Endothelial cell (in vitro differentiated cells): ENCODE measurements at places on chromosomes 12 and 14.

DNA sequence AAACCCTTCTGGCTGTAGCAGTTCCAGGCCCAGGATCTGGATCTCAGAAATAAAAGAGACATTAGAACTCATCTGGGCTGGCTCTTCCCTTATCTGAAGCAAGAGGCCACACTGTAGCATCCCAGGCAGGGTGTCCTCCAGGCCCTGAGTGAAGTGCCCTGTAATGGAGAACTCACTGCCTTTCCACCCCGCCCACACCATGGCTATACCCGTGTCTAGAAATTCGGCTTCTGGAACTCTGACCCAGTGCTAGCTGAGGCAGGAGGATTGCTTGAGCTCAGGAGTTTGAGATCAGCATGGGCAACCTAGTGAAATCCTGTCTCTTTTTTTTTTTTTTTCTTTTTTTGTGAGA is 23.5 kb upstream of the PLEKHG3 start:
- DNase-seq: no peak

DNA sequence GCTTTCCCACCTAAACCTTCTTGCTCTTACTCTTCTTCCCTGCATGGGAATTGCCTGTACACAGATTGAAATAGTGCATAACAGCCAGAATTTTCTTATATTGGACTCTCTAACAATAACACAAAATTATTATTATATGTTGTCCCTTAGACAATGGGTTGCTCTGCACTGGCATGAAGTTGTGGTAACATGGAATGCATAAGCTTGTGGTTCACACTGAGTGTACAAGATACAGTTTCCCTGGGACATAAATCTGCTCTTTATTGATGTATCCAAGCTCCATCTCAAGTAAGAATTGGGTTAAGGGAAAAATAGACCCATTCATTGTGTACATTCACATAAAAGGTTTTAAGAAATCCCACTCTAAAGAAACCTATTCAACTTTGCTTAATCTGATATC is 114.4 kb upstream of the NTF3 start:
- no peak for DNase-seq

DNA sequence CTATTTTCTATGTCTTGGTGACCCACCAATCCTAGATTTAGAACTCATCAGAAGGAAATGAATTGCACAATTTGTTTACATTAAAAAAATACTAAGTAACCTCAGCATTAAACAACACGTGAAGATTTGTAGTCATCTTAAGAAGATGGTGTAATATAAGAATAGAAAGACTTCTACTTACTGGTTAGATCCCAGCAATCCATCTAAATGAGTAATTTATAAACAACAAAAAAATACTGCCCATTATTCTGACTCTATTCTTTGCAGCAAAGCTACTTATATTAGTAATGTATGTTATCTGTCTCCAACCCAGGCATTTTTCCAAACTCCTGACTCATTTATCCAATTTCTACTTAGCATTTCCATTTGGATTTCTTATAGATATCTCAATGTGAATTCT is 67.8 kb downstream of the CD163L1 start:
- DNase-seq: no peak

DNA sequence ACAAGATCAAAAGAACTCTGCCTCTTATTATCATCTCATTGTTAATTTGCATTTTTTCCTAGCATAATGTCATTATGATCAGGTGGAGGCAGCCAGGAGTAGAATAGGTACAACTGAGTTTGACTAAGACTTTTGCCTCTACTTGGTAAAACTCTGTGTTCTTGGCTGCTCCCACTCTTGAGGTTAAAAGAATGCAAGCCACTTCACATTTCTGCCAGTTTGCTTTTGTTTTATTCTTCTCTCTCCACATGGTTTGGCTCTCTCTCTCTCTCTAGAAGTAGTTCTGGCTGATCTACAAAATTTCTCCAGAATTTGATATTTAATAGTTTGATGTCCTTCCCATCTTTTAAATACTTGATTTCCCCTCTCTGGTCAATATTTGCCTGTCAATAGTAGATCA is 170.7 kb upstream of the E2F7 start:
- DNase-seq: no peak

GRCh38 chr12:112810235-112810917 is 18.8 kb downstream of the RPH3A start:
- no peak for DNase-seq

- DNase-seq: no peak
Observed at GRCh38 chr14:77390188-77390587, 13.0 kb downstream of the SAMD15 start.

- DNase-seq: no peak
Observed at GRCh38 chr12:26205298-26205697, 9.9 kb downstream of the SSPN start.

GRCh38 chr12:117517219-117517739 is 155.9 kb upstream of the NOS1 start:
- DNase-seq: no peak

GRCh38 chr14:63513756-63514155 is 29.4 kb downstream of the PPP2R5E start:
- DNase-seq: no peak

DNA sequence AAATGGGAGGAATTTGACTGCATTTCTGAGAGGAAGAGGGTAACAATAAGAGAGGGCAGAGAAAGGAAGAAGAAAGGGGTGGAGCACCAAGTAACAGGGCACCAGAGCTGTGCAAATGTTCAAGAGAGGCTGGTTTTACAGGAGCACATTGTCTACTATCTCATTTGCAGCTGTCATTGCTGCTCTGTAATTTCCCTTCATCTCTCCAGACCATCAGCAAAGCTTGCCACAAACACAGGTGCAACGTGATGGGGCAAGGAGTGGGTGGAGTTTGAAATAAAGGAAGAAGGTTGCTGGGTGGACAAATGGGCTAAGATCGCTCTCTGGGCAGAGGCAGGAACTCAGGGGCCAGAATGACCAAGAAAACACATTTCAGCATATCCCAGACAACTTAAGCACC is 47.9 kb upstream of the PLEKHG6 start:
- DNase-seq: no peak

DNA sequence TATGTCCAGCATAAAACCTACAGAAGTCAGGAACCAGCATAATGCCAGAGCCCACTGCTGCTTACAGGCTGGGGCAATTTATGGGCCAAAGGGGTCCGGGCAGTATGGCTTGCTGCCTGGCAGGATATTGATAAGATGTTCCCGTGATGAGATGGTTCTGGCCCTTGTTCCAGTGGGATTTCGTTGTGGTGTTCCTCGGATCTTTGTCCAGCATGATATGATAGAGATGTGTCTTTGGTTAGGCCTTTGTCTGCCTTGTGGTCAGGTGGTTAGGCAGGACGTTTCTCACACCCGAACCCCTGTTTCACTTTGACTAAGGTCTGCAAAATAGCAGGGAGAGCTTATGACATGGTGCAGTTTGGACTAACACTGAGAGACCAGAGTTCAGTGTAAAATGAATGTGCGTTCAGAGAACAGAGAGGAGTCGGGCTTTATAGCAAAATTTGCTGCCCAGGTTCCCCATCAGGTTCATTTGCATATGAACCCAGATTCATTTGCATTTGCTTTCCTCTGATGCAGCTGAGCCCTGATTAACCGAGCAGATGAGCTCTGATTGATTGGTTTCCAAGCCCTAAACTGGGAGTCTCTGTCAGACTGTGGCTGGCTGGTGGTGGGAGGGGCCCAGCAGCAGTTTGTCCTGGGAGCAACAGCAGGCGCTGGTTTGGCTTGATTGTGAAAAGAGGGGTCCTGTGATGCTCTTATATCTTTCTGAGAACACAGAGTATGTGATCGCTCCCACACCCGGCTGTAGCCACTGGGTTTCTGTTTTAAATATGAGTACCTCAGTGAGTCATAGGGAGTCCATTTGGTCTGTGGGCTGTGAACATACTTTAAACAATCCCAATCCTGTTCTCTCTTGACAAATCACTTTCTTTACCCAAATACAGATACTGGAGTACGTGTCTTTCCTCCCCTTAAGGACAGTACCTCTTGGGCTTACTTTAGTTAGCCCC is 156.3 kb upstream of the PZP start:
- DNase-seq: no peak

- no peak for DNase-seq
Observed at GRCh38 chr12:93673084-93673483, 4.1 kb upstream of the CRADD start.

DNA sequence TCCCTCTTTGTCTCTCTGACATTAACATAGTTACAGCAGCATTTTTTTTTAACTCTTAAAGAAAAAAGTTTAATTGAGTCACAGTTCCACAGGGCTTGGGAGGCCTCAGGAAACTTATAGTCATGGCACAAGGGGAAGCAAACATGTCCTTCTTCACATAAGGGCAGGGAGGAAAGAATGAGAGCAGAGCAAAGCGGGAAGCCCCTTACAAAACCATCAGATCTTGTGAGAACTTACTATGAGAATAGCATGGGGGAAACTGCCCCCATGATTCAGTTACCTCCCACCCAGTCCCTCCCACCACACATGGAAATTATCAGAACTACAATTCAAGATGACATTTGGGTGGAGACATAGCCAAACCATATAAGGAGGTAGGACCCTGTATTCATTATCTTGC is 96.2 kb downstream of the PLBD1 start:
- no peak for DNase-seq

DNA sequence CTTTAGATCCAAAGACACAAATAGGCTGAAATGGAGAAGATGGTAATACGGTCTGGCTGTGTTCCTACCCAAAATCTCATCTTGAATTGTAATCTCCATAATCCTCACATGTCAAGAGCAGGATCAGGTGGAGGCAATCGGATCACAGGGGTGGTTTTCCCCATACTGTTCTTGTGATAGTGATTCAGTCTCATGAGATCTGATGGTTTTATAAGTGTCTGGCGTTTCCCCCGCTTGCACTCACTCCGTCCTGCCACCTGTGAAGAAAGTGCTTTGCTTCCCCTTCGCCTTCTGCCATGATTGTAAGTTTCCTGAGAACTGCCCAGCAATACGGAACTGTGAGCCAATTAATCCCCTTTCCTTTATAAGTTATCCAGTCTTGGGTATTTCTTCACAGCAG is 1795.5 kb upstream of the FLRT2 start:
- DNase-seq: no peak

DNA sequence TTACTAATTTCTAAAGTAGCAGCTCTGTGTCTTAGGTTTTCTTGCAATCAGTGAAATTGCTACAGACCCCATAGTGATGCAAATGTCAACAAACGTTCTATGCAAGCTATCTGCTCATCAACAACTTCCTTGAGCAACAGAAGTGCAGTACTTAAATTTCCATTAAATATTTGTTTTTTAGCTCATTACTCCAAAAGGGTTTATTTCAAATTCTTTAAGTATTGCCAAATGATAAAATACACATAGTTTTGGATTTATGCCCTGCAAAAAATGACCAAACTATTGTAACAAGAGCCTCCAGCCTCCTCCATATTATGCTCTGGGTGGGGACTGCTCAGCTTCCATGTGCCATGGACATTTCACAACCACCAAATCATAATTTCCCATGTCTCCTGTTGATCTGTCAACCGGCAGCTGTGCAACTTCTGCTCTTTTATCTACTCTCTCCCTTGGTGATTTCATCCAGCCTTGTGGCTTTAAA is 4.4 kb downstream of the BDKRB1 start:
- DNase-seq: no peak

- no peak for DNase-seq
Observed at GRCh38 chr14:72755766-72756165, 138.1 kb downstream of the DPF3 start.

- DNase-seq: no peak
Observed at GRCh38 chr12:12592930-12593329, 18.7 kb upstream of the CREBL2 start.

DNA sequence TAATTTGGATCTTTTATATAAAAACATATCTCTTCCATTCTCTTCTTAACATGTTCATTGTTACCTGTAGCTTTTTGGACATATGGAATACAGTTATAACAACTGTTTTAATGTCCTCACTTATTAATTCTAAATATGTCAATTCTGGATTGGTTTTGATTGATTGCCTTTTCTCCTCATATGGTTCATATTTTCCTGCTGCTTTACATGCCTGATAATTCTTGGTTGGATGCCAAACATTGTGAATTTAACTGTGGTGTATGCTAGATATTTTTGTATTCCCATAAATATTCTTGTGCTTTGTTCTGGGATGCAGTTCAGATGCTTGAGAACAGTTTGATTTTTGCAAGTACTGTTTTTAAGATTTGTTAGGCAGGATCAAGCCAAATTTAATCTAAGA is 10.8 kb downstream of the C14orf132 start:
- no peak for DNase-seq

DNA sequence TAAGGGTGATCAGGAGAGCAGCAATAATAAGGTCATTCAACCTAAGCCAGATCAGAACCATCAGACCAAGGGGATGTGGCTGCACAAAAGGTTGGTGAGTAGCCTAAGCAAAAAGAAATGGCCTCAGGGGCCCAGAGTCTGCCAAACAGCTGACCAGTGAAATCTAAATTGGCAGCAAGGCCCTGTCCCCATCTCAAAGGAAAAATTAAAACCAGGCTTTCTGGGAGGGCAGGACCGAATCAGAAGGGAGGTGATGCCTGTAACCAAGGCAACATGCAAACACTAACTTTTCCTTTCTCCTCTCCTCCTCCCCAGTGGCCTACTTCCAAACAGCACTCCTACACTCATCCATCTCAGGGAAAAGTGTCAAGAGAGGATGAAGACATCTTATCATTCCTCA is 256.4 kb downstream of the NUAK1 start:
- DNase-seq: no peak

GRCh38 chr12:26443309-26443708 is 247.9 kb downstream of the SSPN start:
- DNase-seq: no peak

DNA sequence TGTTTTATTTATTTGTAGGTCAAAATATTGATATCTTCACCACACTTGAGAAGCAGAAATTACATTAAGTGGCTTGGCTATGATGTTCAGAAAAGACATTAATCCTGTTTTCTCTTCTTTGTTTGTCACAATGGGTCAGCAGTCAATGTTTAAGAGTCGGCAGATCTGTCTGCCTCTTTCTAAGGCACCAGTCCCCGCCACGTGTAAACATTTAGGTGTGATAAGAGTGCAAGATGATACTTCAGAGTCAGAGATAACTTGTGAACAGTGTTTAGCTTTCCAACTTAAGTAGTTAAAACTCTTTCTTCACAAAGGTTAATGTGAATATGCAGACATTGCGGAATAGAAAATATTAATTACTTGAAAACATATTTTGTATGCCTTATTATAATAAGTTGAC is 160.9 kb downstream of the OTOGL start:
- no peak for DNase-seq

GRCh38 chr14:59252772-59253500 is 64.5 kb downstream of the DAAM1 start:
- no peak for DNase-seq

DNA sequence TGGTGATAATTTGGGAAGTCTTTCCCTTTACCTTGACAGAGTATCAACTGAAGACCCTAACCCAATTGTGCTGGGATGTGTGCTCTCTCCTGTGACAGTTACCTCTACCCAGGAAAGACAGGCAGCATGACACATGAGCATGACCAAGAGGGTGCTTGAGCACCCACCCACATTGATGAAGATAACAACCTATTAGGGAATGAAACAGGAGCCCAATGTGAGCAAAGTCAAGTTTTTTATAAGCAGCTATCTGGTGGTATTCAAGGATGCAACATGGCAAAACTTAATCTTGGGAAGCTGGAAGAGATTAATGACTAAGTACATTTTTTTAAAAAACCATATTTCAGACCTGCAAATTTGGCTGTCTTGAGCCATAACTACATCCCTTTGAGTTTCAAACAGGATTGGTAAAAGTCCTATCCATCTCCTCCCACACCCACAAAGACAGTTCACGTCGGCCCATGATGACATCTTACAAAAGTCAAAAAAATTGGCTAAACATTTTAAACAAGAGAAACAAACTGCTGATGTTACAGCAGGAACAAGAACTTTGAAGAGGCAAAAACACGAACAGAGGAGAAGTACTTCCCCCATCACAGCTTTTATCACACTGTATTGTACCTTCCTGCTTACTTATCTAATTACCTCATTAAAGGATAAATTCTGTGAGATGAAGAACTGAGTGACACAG is 60.3 kb downstream of the MED13L start:
- DNase-seq: no peak
